ENCODE measurements at places on chromosomes 5 and 9. TPM values are rescaled to one million over a fixed set of nuclear protein-coding genes. Genes with fewer than 3 reads are reported as not detected.

CATSPER3 gene
- total RNA-seq = 0.40 TPM

PCDH12 gene
- 0.02 TPM for total RNA-seq

ABCA2 gene
- total RNA-seq = 27.1 TPM

ROPN1L gene
- total RNA-seq = 1.9 TPM

CMBL gene
- total RNA-seq = 22.1 TPM

ZNF367 gene
- 4.8 TPM for total RNA-seq

TRIM36 gene
- total RNA-seq = 1.5 TPM

OR2V1 gene
- total RNA-seq = not detected

HK3 gene
- 0.03 TPM for total RNA-seq

NUDT12 gene
- total RNA-seq = 2.0 TPM

MYO10 gene
- 54.8 TPM for total RNA-seq

PPP2R2B gene
- 0.14 TPM for total RNA-seq

LURAP1L gene
- total RNA-seq = 18.6 TPM

All from A549 treated with CORT108297 at 1 μM for 4 hours (cell line).